ENCODE measurements at places on chromosomes 11 and 22. TPM values are rescaled to one million over a fixed set of nuclear protein-coding genes. Genes with fewer than 3 reads are reported as not detected.

The ABCC8 gene
- total RNA-seq: not detected

The C11orf65 gene
- 0.95 TPM for total RNA-seq

The OR51E2 gene
- not detected for total RNA-seq

GRCh38 chr11:65362320-65362931, 7.9 kb downstream of the TIGD3 start:
- ATAC-seq: peak; percentile 70

- no peak for ATAC-seq
These were observed 21.9 kb downstream of the TTLL8 start for GRCh38 chr22:50035976-50036724.

DNA sequence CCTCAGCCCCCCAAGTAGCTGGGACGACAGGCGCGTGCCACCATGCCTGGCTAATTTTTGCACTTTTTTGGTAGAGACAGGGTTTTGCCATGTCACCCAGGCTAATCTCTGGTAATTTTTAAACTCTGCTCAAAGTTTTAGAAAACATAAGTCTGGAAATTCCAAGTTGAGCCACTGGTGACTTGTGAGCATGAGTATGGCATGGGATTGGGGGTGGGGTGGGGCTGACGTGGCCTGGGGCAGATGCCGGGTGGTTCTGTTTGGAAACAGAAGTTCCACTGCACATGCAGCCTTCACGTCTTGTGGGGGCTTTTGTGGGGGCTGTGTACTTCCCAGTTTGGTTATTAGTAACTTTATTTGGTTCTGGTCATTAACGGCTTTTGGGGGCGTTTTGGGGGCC, 67.3 kb downstream of the PTPRJ start:
- ATAC-seq: no peak

- no peak for ATAC-seq
These were observed 45.9 kb downstream of the DSCAML1 start for GRCh38 chr11:117750916-117751662.

GRCh38 chr22:29206372-29207242, 911 bp downstream of the EMID1 start:
- no peak for ATAC-seq

DNA sequence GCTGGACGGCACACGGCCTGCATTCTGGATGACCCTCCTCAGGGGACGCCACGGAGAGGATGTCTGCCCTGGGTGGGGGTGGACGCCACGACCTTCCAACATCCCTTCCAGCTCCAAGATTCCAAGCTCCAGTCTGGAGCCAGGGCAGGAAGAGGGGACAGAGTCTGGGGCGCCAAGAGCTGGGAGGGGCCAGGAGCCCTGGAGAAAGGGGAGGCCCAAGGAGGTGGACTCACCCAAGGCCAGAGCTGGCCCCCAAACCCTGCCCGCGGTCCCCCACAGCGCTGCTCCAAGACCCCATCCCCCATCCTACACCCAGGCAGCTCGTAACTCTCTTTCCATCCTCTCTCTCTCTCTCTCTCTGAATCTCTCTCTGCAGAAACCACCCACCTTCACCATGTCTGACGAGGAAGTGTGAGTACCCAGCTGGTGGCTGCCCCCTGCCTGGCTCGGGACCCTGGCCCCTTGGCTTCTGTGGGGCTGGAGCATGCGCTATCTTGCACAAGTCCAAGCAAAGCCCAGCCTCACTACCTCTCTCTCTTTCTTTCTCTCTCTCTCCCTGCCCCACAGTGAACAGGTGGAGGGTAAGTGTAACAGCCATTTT, 3.1 kb downstream of the TNNT3 start:
- ATAC-seq: no peak

DNA sequence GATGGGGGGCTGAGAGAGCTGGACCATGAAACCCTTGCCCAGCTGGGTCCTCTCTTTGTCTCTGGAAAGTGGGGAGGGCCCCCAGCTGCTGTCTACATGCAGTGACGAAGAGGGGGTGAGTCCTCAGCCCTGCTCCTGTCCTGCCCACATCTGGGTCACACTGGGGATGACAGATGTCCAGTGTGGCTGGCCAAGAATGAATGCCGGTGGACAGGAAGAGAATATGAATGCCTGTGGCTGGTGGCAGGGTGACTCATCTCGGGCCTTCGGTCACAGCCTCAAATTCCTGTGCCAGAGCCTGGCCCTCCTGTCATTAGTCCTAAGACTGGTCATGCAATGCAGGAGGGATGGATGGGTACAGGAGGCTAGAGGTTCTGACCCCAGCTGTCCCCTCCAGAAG, 2.2 kb upstream of the PNPLA3 start:
- ATAC-seq: no peak

DNA sequence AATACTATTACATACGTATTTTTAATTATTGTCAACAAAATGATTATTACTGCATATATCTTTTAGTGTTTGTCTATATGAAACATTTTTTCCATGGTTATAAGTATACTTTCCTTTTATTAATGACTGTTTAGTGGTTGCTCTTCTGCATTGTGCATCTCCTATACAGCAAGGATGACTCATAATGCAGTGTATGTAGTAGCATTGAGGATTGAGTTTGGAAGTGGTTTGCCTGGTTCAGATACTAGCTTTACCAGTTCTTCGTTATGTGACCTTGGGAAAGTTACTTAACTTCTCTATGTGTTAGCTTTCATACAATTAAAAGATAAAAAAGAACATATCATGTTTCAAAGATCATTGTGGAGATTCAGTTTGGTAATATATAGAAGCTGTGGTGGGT, 44.1 kb downstream of the CHORDC1 start:
- ATAC-seq: no peak

- no peak for ATAC-seq
These were observed 5.5 kb upstream of the SHISA8 start for GRCh38 chr22:41920271-41920976.

DNA sequence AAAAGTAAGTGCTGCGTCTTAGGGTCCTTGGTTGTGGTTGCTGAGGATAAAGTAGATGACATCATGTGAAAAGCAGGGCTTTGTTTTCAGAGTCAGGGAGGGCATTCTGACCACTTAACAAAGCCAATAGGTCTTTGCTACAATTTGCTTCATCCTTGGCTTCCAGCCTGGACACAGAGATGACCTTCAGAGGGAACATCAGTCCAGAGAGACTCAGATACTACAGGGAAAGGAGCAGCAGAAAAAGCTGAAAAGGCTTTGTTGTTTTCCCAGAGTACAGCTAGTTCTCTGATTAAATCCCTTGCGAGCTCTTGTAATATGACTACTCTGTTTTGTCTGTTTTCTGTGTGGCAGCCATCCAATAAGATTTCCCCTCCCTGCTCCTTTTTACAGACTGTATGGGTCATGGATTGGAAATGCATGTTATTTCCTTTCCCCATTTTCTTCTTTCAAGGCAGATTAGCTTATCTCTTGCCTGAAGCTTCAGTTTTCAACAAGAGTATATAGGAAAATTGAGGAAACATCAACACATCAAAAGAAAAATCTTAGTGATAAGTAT, 31.9 kb downstream of the ATG13 start:
- ATAC-seq: no peak

DNA sequence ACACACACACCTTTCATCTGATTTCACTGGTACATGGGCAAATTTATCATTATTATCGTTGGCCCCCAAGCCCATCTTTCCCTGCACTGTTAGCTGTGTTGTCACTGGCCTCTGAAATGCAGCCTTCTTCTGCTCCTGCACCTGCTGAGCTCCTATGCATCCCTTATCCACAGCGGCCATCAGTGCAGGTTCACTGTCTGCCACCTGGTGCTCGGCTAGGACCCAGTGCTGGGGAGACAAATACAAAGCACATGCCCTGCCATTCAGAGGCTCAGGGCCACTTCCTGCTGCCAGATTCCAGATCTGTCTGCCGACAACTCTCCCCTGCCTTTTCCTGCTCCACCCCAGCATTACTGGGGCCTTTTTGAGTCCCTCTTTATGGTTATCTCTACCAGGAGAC, 1205.4 kb downstream of the TBC1D22A start:
- ATAC-seq: no peak

DNA sequence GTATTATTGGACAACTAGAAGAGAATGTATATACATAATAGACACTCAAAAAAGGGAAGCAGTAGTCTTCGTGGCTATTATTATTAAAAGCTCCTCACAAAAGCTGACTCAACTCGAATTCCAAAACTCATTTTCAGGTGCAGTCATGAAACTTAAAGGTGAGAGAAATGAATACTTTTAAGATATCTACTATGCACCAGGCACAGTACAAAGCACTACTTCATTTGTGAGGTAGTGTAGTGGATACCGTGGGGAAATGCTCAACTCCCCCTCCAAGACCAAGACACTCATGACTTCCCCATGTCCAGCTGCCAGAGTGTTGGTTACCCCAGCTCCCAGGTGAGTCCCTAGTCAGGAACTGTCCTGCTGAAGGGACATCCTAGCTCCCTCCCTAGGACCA, 2.1 kb downstream of the SYN3 start:
- ATAC-seq: no peak

GRCh38 chr22:28171115-28171514, 252.1 kb upstream of the PITPNB start:
- ATAC-seq: no peak

Measured in activated T-helper 17 cell treated with anti-CD3 and anti-CD28 coated beads, Interleukin-2, amount 50 U/mL, for 72 hours (primary cell).